ENCODE measurements at places on chromosomes 12 and 14.

DNA sequence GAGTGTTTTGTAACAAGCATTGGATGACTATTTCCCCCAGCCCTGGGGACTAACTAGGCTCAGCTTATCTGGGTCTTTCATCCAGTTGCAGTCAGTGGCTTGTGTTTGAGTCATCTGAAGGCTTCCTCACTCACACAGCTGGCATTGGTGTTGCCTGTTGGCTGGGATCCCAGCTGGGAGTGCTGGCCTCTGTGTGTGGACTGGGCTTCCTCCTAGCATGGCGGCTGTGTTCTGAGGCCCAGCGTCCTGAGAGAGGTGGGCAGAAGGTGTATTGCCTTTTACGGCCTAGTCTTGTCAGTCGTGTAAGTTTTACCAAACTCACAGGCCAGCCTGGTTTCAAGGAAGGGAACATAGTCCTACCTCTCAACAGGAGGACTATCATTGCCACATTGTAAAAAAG is 28.3 kb upstream of the PPP2R5C start:
- no peak for DNase-seq

- DNase-seq, result no peak
Observed at GRCh38 chr12:92558806-92559205, 144.0 kb upstream of the PLEKHG7 start.

- no peak for DNase-seq
Observed at GRCh38 chr12:96314723-96315122, 85.5 kb downstream of the CDK17 start.

- no peak for DNase-seq
Observed at GRCh38 chr14:101352567-101352966, 208.7 kb upstream of the DIO3 start.

- DNase-seq, result no peak
Observed at GRCh38 chr12:18492372-18493025, 231.2 kb downstream of the PIK3C2G start.

- DNase-seq, result no peak
Observed at GRCh38 chr14:69586404-69586803, 11.7 kb upstream of the CCDC177 start.

DNA sequence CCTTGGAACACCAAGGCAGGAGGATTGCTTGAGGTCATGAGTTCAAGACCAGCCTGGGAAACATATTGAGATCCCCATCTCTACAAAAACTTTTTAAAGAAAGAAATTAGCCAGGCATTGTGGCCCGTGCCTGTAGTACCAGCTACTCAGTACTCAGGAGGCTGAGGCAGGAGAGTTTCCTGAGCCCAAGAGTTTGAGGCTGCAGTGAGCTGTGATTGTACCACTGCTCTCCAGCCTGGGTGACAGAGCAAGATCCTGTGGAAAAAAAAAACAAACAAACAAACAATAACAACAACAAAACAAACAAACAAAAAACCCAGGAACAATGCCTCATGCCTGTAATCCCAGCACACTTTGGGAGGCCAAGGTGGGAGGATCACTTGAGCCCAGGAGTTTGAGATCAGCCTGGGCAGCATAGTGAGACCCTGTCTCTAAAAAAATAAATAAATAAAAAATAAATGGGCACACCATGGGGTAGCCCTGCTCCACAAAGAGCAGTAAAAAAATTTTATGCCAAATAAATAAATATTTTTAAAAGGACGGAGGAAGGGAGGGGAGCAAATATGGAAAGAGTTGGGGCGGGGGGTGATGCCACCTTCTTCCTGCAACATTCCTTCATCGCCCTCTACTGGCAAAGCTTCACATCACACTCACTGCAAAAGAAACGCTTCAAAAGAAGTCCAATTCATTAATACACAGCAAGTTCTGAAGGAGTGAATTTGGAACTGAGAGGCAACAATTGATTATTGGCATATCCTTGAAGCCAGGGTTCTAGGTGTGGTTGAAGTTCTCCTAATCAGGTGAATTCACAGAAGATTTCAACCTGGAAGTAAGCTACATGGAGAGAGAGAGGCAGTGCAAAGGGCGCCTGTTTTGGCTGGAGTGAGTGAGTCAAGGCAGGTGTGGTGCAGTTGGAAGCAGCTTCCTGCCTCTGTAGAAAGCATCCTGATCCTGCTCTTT is 8.8 kb upstream of the GNPTAB start:
- peak; percentile 51 for DNase-seq

GRCh38 chr14:104610749-104611310 is 6.3 kb upstream of the TMEM179 start:
- DNase-seq, result no peak

DNA sequence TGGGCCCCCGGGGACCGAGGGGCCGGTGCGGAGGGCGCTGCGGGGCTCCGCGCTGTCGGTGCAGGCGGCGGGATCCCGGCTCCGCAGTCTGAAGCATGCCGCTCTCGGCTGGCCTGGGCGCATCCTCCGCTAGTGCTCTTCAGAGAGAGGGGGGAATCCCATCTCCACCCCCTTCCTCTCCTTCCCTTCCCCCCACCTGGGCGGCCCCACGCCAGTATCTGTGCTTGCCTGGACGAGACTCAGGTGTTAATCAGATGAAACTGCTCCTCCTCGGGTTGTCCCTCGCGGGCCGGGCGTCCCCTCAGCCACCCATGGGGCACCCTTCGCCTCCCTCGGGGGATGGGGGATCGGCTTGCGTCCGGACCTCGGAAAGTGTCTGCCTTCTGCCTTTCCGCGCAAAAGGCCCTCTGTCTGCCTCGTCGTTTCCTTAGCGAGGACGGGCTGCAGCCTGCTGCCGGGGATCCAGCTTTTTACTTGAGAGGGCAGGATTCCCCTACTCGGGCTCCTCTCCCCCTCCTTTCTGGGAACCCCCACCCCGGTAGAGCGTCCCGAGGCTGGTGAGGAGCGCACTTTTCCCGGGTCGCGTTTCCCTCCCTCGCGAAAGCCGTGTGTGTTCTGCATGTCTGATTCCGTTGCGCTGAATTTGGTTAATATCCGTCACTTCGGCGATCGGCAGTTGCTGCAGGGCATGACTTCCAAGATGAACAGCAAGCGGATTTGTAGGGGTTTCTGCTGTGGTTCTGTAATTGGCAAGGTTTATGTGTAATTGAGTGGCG is 1.1 kb downstream of the GPHN start:
- peak; percentile 4 for DNase-seq

- no peak for DNase-seq
Observed at GRCh38 chr14:49549881-49550280, 36.3 kb downstream of the RPS29 start.

DNA sequence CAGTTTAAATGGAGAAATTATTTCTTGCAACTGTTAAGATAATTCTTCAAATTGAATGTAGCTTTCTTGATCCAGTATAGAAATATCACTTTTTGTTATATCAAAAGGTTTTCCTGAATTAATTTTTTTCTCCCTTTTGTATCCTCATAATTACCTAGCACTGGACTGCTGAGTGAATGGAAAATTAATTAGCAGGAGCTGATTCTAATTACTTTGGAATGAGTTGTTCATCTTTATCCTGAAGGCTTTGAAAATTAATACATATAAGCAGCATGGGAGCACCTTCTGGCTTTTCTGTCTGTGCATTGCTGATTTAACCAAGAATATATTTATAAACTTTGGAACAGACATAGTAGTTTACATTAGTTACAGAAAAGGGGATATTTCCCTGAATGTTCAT is 307.6 kb upstream of the GARIN2 start:
- no peak for DNase-seq
